AG09309 (cell line): ENCODE measurements at places on chromosomes 2 and 18.

- DNase-seq: no peak
Observed at GRCh38 chr18:56999823-57000222, 147.1 kb upstream of the BOD1L2 start.

GRCh38 chr2:206984206-206984605 is 44.9 kb downstream of the CPO start:
- DNase-seq: no peak

GRCh38 chr18:45103319-45104048 is 422.8 kb downstream of the SETBP1 start:
- DNase-seq: no peak

GRCh38 chr2:233486357-233486756 is 80.2 kb downstream of the USP40 start:
- no peak for DNase-seq

DNA sequence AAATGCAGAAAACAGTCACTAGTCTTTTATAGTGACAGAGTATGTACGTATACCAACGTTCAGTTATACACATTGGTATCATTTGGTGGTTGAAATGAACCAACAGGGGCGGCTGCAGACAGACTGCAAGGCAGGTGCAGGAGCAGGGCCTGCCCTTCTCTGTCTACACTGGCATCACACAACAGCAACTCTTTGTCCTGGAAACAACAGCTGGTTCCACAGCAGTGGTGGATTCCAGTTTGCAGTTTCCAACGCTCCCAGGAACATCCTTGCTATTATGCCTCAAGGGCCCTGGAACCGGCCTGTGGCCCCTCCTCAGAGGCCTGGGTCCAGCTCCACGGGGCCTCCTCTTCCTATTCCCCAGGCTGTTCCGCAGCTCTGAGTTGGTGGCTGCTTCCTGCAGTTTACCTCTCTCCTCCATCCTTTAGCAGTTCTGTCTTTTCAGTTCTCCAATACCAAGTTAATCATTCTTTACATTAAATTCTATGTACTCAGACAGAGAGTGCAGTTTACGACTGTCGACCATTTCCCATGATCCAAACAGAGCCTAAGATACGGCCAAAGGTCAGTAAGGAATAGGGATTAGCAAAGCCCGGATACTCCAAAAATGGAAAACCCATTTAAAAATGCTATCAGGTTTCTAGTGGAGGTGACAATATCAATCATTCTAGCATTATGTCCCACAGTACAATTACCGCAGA is 87.8 kb downstream of the NOL10 start:
- DNase-seq: no peak

DNA sequence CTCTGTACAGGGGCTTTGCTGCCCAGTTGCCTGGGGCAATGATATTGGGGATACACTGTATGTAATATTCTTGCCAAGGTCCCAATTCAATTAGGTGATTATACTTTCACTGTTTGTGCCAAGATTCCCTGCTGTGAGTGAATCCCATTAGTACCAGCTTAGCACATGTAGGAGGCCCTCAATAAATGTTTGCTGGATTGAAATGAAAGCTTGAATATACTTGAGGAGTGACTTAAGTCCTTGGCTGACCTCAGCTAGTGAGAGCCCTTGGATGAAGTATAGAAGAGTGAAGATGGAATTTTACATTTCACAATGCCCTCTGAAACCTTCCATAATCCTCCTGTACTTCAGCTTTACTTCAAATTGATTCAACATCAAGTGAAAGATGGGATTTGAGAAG is 102.9 kb downstream of the GATA6 start:
- DNase-seq: no peak
